ENCODE measurements at places on chromosomes 4 and X.

GRCh38 chr4:163535657-163536056 lies 41.2 kb downstream of the TMA16 start:
- no peak for DNase-seq

GRCh38 chrX:3669841-3670475 lies 43.5 kb downstream of the PRKX start:
- no peak for DNase-seq

DNA sequence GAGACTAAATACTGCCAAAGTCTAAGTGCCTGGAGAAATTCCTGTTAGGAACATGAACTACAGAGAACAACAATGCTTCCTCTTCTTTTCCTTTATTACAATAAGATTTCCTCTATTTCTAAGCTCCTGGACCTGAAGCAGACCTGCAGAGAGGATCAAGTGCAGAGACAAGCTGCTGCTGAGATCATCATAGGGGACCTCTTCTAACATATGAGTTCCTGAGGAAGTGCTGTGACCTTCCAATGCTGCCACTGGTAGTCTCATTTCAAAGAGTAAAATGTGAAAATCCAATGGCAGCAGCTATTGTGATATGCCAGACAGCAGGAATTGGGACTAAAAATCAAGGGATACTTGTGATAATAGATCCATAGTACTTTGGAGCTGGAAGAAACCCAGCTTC lies 28.0 kb downstream of the CCNG2 start:
- no peak for DNase-seq

DNA sequence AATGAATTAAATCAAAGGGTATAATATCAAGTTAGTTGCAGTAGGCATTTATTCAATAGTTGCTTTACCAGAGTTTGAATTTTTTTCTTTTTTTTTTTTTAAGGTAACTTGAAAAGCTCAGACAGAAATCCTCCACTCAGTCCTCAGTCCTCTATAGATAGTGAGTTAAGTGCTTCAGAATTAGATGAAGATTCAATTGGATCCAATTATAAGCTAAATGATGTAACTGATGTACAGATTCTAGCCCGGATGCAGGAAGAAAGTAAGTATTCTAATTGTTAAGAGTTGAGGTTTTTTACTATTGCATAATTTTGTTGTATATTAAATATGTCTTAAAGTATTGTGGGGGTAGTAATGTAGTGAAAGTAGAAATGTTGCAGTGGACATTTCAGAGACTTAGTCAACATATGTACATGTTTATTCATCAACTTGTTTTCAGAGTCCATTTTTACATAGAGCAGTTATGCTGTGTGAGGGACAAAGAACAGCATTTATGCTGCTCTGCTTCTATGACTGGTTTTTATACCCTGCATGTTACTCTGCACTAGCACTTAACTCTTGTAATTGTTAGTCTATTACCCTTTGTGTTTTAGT lies 38.4 kb downstream of the SLAIN2 start:
- no peak for DNase-seq

DNA sequence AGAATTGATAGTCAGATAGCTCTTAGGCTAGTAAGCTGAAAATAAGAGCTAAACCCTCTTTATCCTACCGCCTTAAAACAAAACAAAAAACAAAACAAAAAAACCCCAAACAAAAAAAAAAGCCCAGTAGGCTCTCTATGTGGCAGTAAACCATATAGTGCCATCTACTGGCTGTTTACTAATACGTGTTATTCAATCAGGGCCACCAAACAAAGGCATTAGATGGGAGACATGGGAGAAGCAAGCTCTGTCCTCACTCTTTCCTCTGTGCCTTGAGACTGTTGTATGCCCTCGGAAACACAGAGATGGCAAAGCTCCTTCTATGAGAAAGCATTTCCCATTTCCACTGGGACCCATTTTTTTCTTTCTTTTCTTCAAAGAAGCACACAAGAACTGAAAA lies 148.8 kb upstream of the MID1 start:
- peak; percentile 18 for DNase-seq

- no peak for DNase-seq
These were observed 49.7 kb upstream of the SLC16A2 start for GRCh38 chrX:74371425-74372222.

- DNase-seq: no peak
These were observed 77.8 kb downstream of the CD38 start for GRCh38 chr4:15855804-15856475.

- no peak for DNase-seq
These were observed 38.1 kb upstream of the GK2 start for GRCh38 chr4:79446145-79446544.

DNA sequence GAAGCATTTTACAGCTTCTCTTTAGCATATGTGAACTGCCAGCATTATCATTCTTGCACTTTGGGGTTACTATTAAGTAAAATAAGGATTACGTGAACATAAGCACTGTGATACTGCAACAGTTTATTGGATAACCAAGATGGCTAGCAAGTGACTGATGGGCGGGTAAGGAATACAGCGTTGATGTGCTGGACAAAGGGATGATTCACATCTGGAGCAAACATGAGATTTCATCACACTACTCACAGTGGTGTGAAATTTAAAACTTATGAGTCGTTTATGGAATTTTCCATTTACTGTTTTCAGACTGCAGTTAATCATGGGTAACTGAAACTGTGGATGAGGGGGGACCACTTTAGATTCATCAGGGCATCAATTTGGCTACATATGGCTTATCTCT lies 16.0 kb downstream of the NBDY start:
- DNase-seq: no peak

- no peak for DNase-seq
These were observed 14.3 kb downstream of the CCDC22 start for GRCh38 chrX:49249616-49250015.

GRCh38 chrX:16700734-16701133 lies 11.7 kb downstream of the CTPS2 start:
- DNase-seq: no peak

DNA sequence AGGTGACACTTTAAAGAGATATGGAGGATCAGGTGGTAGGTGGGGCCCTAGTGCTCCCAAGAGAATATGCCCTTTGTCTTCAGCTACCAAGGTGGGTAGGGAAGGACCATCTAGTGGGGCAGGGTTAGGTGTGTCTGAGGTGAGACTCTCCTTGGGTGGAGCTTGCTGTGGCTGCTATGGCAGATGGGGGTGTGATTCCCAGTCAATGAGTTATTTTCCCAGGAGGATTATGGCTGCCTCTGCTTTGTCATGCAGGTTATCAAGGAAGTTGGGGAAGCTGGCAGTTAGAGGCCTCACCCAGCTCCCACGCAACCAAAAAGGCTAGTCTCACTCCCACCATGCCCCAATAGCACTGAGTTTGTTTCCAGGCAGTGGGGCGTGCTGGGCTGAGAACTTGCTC lies 18.0 kb upstream of the SPIN2A start:
- DNase-seq: no peak

DNA sequence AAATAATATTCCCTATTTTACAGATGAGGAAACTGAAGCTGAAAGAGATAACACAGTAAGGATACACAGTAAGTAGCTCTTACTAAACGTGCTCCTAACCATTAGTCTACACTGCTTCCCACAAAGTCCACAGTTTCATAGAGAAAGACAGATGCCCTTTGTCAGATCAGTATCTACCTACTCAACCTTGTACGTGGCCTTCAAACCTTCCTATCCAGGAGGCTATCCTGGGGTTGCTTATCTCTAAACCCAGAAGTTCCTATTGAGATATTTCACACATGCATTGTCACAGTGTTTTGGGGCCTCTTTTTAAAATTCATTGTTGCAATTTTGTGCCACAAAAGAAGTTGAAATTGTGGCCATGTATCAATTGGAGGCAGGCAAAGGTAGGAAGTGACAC lies 208.0 kb downstream of the ENOX2 start:
- DNase-seq: no peak

GRCh38 chr4:40601641-40602040 lies 28.0 kb downstream of the RBM47 start:
- DNase-seq: no peak

DNA sequence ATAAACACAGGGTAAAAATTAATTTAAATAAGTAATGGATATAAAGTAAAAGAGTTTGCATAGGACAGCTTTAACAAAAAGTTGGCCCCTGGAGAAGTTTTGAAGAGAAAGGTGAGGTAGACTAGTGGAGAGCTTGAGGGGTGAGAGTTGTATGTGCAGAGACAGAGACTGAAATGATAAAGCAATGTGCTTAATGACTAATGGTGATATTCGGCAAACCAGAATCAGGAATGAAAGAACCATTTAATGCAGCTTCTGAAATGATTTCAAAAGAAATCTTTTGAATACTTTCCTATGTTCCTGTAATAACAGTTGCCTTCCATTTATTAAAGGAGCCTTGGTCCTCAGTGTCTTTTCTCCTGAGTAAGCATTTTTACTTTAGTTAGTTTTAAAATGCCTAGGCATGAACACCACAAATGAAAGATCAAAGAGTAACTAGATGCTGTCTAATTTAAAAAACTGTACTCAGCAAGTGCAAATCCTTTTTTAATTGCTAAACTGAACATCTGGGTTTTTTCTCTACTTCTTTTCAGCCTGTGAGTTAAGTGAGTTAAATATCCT lies 28.5 kb downstream of the CAMK2D start:
- DNase-seq: no peak

GRCh38 chr4:36111172-36111571 lies 133.1 kb downstream of the ARAP2 start:
- DNase-seq: no peak

DNA sequence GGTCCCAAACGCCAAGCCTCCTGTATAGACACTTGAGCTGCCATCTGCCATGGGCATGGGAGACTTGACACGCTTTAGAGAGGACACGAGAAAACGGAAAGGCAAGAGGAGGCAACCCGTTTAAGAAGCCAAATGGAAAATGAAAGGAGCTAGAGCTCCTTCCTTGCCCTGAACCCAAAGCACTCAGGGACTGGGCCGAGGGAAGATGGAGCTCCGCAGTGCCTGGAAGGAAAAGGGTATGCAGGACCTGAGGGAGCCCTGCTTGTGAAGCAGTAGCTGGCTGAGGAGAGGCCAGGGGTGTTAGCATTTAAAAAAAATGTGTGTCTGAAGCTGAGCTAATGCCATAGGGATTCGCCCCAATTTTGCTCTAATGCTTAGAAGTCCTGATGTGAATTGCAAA lies 15.1 kb downstream of the MCF2 start:
- DNase-seq: no peak

- no peak for DNase-seq
These were observed 93.0 kb downstream of the DRD5 start for GRCh38 chr4:9874385-9874784.

GRCh38 chr4:150264595-150265161 lies 186.4 kb downstream of the DCLK2 start:
- DNase-seq: no peak

- DNase-seq: peak; percentile 21
These were observed at the start of gene SPATA18 for GRCh38 chr4:52051213-52051614. SPATA18 (plus strand) TSS chr4:52051304; CDS start chr4:52051705, 401 bp downstream.

- peak; percentile 31 for DNase-seq
These were observed 24.8 kb downstream of the IL13RA1 start for GRCh38 chrX:118751950-118752783.

GRCh38 chrX:45824471-45824870 lies 623.8 kb upstream of the DIPK2B start:
- peak; percentile 62 for DNase-seq

GRCh38 chrX:47093248-47093647 lies 15.0 kb downstream of the RGN start:
- peak; percentile 36 for DNase-seq

GRCh38 chr4:171813526-171814250 lies 484 bp downstream of the GALNTL6 start:
- no peak for DNase-seq

GRCh38 chrX:39941332-39941920 lies 156.3 kb downstream of the BCOR start:
- DNase-seq: no peak

- DNase-seq: no peak
These were observed 1076.8 kb downstream of the PDHA2 start for GRCh38 chr4:96916711-96917110.

GRCh38 chrX:76862509-76862908 lies 435.0 kb downstream of the MAGEE1 start:
- no peak for DNase-seq

DNA sequence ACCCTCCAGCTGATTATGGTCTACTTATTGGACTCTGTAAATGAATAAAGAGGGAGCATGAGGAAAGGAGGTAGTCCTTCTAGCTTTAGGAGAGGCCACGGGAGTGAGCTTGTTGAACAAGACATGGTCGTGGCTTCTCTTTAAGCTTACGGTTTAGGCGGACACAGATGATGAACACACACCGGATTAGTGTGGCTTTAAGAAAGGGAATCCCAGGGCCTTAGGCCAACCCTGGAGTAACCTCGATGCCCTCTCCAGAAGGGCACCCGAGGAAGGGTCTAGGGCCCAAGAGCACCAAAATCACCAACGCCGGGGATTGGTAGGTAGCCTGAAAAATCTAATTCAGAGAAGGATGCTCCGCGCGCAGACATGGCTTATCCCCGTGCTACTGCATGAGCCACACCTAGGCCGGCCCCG lies 39.4 kb downstream of the ERVMER34-1 start:
- no peak for DNase-seq

DNA sequence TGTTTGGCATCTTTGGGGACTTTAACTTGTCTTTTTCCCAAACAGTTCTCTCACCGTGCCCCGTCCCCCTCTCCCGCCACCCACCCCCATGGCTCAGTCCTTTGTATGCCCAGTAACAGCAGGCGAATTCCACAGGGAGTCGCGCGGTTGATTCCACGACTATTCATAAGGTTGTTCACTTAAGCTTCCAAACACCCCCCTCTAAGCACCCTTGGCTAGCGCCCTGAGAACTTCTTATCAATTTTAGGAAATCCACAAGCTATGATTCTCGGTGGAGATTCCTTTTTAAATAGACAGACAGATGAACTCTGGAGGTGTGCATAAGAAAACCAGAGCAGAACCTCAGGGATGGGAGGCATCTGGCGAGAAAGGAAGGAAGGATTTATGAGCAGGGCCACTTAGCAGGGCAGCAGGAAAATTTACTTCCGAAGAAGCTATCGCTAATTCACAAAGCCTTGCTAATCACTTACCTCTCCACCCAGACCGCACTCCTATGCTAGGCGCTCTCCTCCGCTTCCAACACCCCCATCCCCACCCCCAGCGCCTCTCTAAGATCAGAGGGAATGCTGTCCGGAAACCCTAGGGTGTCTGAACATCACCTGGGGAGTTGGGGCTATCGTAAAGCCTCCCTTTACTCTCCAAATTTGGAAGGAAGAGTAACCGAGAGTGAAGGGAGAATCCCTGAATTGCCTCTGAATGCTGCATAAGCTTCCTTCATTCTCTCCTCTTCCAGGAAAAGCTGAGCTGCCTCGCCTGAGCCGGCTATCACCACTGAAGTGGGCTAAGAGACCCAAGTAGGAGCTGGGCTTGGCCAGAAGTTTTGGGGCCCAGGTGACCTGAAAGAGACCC lies 1.7 kb downstream of the UNC5C start:
- DNase-seq: no peak

DNA sequence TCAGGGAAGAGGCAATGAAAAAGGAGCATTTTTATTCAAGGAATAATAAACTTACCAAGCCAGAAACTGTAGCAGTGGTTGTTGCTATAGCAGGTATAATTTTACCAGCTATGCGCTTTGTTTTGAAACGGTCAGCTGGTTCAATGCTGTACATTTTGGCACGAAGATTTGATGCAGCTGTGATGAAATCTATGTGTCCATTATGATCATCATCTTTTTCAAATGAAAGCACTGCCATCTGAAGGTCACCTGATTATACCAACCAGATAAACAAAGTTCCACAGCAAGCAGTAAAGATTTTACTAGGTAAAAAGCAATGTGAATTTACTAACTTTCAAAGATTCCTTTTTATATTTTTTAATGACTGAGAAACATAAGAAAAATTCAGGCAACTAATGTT lies 66.4 kb downstream of the STAP1 start:
- no peak for DNase-seq

GRCh38 chr4:149328161-149328560 lies 487.5 kb downstream of the IQCM start:
- DNase-seq: no peak

Measured in common myeloid progenitor, CD34-positive (primary cell).